ENCODE measurements at places on chromosomes 2 and 18.
A peak's percentile ranks its signal among the peaks of the same experiment; 100 is the strongest.

DNA sequence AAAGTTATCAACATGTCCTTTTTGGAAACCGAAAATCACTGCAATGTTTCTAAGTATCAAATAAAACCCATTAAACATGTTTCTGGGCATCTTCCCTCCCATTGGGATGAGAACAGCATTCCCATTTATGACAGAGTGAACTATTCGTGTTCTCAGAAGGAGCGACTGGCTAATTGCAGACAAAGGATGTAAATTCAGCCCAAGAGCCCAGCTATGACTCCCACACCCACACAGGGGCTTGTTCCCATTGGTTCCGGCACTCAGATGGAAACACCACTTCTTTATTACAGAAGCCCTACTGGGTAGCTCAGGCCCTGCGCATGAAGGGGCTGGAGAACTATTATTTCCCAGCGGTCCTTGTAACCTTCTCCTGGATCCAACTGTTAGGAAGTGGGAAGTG is 16.6 kb upstream of the NPAS2 start:
- DNase-seq: no peak

DNA sequence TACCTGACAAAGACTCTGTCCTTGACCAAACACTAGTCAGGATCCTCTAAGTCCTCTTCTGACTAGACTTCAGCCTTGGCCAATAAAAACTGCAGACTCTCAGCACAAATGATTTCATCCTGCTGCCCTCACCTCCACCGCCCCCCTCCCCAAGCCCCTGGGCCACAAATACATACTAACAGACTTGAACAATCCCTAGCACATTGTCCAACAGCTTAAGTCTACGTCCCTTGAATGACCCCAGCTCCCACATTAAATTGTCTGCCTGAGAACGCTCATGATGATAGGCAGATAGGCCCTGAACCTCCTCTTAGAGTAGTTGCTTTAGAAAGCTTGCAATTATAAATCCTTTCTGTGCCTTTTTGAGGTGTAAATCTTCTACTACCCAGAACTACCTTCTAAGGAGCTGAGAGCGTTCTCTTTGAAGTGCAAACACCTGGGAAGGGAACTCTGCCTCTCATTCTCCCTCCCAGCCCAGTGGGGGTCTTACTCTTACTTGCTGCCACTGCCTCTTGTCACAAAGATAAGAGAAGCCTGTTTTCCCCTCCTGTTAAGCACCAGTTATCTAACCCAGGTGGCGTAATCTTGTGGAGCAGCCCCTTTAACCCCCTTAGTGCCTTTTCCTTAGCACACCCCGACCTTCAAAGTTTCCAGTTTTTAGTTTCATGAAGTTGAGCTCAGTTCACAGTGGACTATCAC is 1225.6 kb downstream of the LRP1B start:
- DNase-seq: no peak

DNA sequence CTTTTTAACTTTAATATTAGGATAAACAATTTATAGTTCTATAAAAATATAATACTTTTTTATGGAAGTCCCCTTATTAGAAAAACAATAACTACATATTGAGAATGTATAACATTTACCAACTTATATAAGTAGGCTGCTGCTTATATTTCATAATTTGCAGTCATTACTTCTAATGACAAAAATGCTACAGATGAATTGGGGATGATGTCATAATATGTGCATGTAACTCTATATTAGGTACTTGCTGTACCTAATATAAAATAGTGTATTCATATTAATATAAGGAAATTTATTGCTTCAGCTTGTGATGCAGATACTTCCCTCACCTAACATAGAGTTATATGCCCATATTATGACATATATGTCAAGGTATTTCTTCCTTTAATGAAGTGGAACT is 100.7 kb downstream of the GALNT13 start:
- DNase-seq: no peak

- DNase-seq: no peak
These were observed 23.8 kb downstream of the ADRA2B start for GRCh38 chr2:96092573-96092877.

- peak; percentile 27 for DNase-seq
These were observed 68.7 kb upstream of the PSMD14 start for GRCh38 chr2:161239326-161240109.

GRCh38 chr18:7034924-7035323 is 82.7 kb downstream of the LAMA1 start:
- no peak for DNase-seq

DNA sequence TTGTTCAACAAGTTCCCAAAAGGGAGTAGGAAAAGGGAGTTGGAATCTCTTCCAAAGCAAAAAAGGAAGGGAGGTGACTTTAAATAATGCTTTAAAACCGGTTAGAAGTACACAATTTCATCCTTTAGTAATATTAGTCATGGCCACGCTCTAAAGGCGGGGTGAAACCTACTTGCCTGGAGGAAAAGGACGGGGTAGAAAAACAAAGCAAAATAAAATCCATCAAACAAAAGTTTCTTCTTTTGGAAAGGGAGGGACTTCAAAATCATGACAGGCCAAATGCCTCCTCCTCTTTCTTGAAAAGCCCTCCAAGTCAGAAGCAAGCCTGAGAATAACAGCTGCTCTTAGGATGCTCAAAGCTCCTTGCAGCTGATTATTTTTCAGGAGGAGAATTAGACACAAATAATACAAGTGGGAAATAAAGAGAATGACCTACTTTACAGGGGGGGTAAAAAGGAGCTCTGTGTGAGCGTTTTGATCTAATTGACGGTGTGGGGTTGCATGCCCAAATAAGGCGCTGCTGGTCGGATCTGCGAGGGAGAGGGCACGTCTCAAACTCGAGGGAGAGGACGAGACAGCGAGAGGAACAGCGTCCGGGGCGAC is 1.8 kb upstream of the NPAS2 start:
- no peak for DNase-seq

- DNase-seq: no peak
These were observed 353.6 kb downstream of the ARHGAP15 start for GRCh38 chr2:143482771-143483170.

GRCh38 chr2:48750128-48750739 is 5.3 kb downstream of the LHCGR start:
- DNase-seq: no peak

DNA sequence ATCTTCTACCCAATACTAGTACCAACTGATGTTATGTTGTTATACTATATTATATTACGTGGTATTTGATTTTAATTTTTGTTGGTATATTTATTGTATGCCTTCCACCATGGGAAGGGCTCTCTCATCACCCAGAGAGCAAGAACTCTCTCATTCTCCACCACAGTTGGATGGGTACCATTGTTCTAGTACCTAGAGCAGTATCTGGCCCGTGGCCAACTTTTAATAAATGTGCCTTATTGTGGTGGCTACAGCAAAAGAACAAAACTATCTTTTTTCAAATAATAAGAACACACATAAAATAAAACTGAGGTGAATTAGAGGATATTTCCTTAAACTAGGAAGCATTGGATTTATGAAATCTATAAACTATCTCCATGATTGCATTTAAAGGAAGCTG is 71.8 kb downstream of the PID1 start:
- DNase-seq: no peak

GRCh38 chr2:181805228-181806038 is 86.1 kb upstream of the ITPRID2 start:
- DNase-seq: no peak

GRCh38 chr18:42548493-42548892 is 567.0 kb downstream of the RIT2 start:
- DNase-seq: no peak

DNA sequence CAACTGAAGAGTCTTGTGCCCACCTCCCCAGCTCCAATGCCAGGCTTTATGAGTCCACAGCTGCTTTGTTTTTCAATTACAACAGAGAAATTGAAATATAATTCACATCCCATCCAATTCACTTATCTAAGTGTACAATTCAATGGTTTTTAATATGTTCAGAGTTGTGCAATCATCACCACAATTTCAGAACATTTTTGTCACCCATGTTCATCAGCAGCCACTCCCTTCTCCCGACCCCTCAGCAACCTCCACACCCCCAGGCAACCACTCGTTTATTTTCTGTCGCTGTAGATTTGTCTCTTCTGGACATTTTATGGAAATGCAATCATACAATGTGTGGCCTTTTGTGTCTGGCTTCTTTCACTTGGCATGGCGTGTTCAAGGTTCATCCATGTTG is 23.3 kb downstream of the INHBB start:
- DNase-seq: no peak

GRCh38 chr18:23178661-23179081 is 43.4 kb downstream of the CABLES1 start:
- no peak for DNase-seq

DNA sequence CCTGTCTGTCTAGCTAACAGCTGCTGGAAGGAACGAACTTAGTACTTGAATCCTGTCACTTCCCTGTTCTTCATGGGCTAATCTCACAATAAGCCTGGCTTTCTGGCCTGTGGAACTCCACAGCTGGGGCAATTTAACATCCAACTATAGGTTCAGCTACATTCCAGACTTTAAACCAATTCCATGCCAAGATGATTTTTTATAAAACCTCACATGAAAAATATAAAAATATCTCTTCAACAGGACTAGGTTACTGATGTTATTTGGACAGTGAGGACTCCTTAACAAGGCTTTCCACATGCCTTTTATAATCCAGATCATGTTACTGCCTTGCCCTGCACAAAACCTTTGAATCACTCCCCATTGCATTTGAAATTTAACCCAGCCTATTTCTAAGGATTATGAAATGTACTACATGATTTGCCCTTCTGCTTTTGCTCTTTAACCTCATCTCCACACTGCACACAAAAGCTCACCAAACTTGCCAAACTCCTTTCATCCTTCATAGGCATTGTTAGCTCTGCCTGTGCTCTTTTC is 863.2 kb upstream of the CHAC2 start:
- no peak for DNase-seq

- DNase-seq: no peak
These were observed 34.7 kb downstream of the MYT1L start for GRCh38 chr2:2296400-2296799.

GRCh38 chr2:237667893-237668292 is 40.5 kb downstream of the LRRFIP1 start:
- DNase-seq: no peak

- no peak for DNase-seq
These were observed 34.5 kb upstream of the FOSL2 start for GRCh38 chr2:28357948-28358667.

DNA sequence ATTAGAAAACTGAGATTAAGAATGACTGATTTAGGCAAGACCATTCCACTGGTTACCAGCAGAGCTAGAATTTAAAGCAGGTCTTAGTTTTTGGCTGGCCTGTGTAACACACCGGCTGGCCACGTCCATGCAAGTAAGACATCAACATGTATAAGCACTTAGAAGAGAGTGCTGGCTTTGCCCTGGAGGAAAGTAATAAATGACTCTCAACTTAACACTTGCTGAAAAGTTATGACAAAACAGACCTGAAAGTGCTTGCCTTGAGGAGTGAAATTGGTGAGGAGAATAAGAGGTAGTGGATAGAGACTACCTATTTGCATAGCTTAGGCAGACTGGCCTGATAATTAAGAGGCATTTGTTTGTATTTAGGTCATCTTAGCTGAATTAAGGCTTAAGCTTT is 165.7 kb upstream of the KCNJ3 start:
- DNase-seq: no peak

DNA sequence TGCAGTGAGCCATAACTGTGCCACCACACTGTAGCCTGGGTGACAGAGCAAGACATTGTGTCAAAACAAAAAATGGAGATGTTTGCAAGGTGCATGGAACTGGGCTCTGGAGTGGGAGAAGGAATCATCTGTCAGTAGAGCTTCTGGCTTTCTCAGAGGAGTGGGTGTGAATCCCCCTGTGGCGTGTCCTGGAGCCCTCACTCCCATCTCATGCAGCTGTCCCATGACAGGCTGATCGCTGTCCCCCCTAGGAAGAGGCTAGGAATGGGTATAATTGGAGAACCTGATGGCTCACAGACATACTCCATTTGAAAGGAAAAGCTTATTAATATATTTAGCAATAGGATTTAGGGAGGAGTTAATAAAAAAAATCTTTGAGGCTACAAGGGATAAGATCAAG is 125.8 kb upstream of the EPB41L3 start:
- no peak for DNase-seq

DNA sequence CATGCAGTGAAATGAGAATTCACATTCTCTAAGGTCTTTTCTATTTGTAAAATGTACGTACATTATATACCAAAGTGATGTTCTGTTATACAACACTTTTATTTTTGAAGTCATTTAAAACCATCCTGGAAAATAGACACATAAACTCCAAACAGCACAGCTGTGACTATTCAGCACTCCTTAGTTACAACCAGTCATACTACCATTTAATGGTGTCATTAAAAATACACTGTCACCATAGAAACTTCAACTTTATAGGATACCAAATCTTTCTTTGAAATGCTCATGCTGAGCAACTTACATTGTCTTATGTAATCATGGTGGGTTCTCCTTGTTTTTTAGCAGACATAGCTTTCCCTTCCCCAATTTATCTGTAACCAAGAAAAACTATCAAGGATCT is 85.3 kb downstream of the METTL4 start:
- no peak for DNase-seq

GRCh38 chr2:10661846-10662245 is 27.9 kb downstream of the NOL10 start:
- no peak for DNase-seq

DNA sequence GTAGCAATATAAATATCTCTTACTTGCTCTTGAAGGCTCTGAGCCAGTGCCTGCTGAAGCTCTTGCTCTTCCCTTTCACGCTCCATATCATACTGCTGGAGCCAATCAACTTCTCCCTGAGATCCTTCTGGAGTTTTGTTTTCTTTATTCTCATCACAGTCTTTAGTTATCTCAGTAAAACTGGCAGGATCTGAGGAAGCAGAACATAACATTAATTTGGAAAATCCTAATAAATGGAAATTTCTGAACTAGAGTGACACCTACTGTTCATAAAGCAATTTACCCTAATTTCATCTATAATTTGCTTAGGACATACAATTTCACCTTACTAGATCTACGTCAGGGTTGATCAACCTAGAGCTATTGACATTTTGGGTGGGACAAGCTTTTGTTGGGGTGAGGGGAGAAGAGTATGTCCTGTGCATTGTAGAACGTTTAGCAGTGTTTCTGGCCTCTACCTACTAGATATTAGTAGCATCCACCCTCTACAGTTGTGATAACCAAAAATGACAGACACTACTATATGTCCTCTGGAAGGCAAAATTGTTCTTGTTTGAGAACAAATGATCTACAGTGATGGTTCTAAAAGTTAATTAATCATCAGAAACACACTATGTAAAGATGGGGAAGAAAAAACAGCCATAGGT is 47.2 kb downstream of the VIL1 start:
- DNase-seq: no peak

DNA sequence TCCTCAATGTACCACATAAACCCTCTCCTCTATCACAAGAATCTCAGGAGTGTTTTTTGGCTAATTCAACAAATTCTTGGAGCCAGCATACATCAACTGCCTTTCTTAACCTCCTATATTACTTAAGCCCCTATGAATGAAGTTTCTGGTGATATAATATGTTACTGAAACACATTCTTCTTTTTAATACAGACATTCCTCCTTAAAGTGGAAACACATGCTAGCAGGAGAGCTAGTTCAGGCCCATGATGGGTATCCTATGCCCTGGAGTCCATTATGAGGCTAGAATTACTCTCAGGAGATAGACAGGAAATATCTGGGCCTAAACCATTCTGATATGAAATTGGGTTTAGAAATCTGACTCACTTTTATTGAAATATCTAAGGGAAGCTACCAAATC is 26.6 kb upstream of the RMDN2 start:
- no peak for DNase-seq

Measured in dorsolateral prefrontal cortex (tissue), 122 donors.